NCI-H2171 treated with DMSO at 0.1 percent for 48 hours (cell line): ENCODE measurements at places on chromosomes 1 and 21.

GRCh38 chr1:67432745-67433144, 2.5 kb upstream of the SERBP1 start:
- DNase-seq = no peak

DNA sequence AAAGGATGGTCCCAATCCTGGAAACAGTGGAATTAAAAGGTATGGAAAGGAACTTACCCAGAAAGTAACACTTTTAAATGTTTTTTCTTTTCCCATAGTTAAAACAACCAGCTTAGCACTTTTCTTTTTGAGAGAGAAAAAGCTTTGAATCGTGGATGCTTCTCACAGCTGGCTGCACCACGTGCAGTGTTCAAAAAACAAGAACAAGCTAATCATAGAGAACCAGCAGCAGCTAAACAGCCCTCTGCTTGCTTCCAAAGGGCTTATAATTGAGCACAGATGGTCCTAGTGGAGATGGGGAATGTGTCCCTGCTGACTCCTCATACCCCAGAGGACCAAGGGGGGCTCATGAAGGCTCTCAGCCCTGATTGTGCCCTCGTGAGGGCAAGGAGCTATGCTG, 26.4 kb downstream of the UTP25 start:
- DNase-seq = peak; percentile 81

DNA sequence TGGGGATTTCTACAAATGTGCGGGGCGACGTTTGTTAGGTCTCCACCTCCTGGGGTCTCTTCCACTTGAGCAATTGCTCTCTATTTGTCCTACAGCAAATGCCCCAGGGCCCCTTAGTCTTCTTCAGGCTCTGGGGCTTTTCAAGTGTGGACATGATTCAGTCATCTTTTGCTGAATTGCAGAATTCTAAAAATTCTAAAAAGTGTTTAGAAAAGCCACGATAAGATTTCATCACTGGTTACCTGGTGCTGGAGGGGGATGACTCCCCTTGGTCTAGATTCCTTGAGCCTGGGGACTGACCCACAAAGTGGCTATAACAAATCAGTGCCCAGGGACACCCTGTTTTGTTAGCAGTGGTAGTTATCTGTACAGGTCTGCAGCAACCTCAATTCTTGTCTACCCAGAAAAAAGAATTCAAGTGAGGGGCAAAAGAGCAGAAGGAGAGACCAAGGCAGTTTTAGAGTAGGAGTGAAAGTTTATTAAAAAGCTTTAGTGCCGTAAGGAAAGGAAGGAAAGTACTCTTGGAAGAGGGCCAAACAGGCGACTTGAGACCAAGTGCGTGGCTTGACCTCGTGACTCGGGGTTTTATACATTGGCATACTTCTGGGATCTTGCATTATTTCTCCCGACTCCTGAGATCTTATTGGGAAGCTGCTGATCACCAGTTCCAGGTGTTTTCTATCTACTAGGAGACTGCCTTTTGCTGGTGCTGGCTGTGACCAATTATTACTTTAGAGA, 25.2 kb downstream of the PROK1 start:
- DNase-seq = no peak

DNA sequence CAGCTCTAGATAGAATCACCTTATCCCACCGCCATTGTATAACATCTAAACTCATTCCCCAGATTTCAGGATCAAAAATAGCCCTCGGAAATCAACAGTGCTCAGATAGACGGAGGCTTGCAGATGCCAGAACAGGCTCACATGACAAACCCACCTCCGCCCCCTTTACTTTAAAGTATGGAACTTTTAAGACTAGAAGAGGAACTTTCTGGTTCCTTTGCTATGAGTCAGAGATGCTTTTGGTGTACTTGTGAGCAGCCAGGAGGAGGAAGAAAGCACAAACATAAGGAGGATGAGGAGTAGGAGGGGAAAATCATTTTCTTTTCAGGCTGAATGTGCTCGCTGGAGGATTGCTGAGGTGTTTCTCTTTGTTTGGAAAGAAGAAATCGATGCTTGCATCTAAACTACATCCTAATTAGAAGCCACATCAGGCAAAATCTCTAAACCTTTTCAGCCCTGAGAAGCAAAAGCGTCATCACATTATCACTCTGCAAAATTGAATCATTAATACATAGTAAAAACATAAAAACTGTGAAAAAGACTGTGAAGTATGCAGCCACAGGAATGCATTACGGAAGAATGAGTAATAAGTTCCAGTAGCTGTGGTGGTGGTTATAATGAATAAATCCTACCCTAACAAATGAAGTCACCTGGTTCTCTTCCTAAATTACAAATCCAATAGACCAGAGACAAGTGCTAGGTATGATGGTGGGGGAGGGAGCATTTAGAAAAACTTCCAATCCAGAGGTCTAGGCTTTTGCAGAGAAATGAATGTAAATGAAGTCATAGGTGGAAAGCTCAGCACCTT, 251.3 kb downstream of the KCNH1 start:
- DNase-seq = no peak

DNA sequence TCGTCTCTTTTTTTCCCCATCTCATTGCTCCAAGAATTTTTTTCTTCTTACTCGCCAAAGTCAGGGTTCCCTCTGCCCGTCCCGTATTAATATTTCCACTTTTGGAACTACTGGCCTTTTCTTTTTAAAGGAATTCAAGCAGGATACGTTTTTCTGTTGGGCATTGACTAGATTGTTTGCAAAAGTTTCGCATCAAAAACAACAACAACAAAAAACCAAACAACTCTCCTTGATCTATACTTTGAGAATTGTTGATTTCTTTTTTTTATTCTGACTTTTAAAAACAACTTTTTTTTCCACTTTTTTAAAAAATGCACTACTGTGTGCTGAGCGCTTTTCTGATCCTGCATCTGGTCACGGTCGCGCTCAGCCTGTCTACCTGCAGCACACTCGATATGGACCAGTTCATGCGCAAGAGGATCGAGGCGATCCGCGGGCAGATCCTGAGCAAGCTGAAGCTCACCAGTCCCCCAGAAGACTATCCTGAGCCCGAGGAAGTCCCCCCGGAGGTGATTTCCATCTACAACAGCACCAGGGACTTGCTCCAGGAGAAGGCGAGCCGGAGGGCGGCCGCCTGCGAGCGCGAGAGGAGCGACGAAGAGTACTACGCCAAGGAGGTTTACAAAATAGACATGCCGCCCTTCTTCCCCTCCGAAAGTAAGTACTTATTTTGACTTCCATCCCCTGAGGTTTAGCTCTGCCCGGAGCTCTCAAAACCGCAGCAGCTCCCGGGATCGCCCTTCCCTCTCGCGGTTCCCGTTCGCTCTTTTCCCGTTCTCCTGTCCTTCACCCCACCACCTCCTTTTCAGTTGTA, 1.5 kb downstream of the TGFB2 start:
- DNase-seq = peak; percentile 20

- DNase-seq = peak; percentile 94
Measured at GRCh38 chr1:29708796-29709703, 472.7 kb downstream of the PTPRU start.

DNA sequence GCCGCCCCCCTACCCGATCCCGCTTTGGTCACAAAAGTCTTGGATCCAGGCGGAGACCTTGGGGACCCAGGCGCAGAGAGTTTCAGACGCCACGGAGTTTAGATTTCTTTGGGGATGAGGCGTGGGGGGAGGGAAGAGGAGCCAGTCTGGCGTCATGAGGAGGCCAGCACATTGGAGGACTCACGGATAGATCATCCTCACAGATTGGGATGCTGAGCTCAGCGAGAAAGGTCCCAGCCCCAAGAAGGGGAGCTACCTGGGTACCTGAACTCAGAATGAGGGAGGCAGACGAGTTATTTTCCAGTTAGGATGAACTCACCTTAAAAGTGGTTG, 393 bp downstream of the ELAPOR1 start:
- peak; percentile 43 for DNase-seq
